ENCODE measurements at places on chromosomes 5 and 9. TPM values are rescaled to one million over a fixed set of nuclear protein-coding genes. Genes with fewer than 3 reads are reported as not detected.

DNA sequence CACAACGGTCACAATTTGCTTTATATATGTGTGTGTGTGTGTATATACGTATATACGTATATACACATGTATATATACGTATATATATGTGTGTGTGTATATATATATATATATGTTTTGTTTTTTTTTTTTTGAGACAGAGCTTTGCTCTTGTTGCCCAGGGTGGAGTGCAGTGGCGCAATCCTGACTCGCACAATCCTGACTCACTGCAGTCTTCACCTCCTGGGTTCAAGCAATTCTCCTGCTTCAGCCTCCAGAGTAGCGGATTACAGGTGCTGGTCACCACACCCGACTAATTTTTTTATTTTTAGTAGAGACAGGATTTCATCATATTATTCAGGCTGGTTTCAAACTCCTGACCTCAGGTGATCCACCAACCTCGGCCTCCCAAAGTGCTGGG, 3.1 kb downstream of the RNF38 start:
- DNase-seq: no peak

GRCh38 chr5:113902917-113903660, 389.6 kb downstream of the YTHDC2 start:
- no peak for DNase-seq

DNA sequence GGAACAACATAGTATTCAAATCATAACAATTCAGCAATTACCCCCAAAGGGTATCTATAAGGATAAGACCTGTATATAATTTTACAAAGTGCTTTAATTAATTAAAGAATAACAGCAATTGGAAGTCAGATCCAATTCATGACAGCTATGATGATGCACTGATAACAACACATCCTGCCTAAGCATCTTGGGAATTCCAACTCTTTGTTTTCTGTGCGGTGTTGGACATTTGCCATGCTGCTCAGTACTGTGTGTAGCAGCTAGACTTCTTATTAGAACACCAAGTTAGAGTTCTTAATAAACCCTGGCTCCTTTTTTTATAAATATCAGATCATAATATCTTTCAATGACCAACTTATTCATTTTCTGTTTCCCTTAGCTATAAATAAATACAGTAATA, 209.0 kb downstream of the SEC61B start:
- DNase-seq: no peak

DNA sequence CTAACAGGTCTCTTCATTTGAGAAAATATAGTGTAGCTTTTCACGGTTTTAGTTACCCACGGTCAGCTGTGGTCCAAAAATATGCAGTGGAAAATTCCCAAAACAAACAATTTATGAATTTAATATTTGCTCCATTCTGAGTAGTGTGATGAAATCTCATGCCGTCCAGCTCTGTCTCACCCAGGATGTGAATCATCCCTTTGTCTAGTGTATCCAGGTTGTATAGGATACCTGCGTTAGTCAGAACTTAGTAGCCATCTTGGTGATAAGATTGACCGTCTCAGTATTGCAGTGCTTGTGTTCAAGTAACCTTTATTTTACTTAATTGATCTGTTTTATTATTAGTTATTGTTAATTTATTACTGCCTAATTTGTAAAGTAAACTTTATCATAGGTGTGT, 41.1 kb downstream of the NDUFS4 start:
- DNase-seq: no peak

DNA sequence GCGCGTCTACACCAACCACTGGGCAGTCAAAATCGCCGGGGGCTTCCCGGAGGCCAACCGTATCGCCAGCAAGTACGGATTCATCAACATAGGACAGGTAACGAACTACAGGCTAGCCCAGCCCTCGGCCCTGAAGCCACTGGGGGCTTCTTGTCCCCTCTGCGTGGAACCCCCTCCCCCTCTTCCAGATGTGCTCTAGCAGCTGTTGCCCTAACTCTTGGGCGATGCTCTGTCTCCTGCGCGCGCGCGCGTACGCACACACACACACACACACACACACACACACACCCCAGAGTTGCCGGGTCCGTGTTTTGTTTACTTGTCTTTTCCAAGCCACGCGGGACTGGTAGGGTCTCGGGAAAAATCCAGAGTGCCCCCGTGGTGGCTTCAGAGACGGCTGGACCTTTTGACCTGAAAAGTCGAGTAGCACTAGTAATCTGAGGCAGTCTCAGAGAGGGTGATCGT, 836 bp downstream of the PCSK5 start:
- DNase-seq: peak; percentile 60

GSN gene
- total RNA-seq: 114 TPM

MPDZ gene
- 64.1 TPM for total RNA-seq

MYO10 gene
- 59.9 TPM for total RNA-seq

Data from neural progenitor cell (in vitro differentiated cells).